Stimulated activated CD8-positive, alpha-beta memory T cell treated with anti-CD3 and anti-CD28 coated beads, Interleukin-7, amount 100 ng/mL, for 48 hours (primary cell): ENCODE measurements at places on chromosomes 2 and 18.

DNA sequence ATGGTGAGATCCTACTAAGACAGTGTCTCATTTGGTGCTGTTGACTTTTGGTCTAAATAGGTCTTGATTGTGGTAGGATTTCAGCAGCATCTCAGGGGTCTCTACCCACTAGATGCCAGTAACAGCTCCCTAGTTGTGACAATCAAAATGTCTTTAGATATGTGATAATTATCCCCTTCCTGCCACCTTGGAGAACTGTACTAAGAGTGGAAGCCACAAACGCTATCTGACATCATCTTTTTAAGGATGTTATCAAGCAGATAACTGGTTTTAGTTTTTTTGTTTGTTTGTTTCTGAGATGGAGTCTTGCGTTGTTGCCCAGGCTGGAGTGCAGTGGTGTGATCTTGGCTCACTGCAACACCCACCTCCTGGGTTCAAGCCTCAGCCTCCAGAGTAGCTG is 3.1 kb downstream of the MGAT5 start:
- DNase-seq = no peak

- DNase-seq = no peak
These were observed at the start of gene ACTG2 for GRCh38 chr2:73892631-73893329. ACTG2 (plus strand) TSS chr2:73893008; CDS start chr2:73901312, 8,304 bp downstream.

- DNase-seq = no peak
These were observed 90.8 kb downstream of the NFATC1 start for GRCh38 chr18:79486356-79487182.

- DNase-seq = no peak
These were observed 2.3 kb downstream of the MBOAT2 start for GRCh38 chr2:9001229-9001628.

DNA sequence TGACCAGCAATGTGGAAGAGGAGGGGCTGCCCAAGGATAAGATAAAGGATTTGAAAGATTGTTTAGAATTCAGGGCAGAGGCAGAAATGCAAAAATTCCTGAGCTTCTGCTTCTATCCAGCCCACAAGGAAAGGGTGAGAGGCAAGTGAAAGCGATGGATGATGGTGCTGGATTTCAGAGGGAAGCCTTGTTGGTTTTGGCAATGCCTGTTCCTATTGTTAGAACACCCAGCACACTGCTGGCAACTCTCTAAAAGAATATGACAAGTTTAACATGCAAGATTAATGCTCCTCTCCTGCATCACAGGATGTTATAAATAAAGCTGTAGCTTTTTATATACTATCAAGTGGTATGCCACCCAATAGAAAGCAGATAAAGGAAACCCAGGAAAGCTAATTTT is 92.6 kb downstream of the ZNF385B start:
- no peak for DNase-seq

DNA sequence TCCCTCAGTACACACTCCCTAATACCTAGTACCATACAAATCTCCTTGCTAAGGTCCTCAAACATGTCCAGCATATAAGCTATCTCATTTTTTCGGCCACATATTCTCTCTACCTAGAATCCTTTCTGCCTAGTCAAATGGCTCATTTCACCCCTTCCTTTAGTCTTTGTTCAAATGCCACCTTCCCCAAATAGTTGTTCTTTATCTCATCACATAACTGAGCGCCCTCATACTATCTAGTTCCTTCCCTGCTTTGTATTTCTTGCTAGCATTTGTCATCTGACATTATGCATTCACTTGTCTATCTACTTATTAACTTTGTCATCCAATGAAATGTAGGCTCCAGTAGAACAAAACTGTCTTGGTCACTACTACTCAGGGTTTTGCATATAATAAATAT is 35.5 kb downstream of the RPRD1A start:
- no peak for DNase-seq

GRCh38 chr18:75204269-75204731 is 4.6 kb downstream of the PTGR3 start:
- DNase-seq = no peak

DNA sequence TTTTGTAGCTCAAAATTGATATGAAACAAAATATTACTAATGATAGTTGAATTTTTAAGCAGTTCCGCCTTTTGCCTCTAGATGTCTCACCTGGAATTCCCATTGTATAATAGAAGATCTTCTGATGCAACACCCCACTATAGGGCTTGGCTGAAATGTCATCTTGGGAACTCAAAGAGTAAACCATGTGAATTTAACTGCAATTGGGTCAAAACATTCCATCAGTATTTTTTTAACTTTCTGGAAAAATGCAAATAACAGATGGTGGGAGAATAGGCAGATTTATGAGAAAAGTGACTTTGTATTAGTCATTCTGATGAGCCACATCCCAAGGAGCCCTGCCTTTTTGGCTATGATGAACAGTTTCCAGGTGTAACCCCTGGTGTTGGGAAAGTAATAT is 489.9 kb downstream of the NYAP2 start:
- DNase-seq = no peak

GRCh38 chr2:120780402-120780801 is 44.7 kb downstream of the GLI2 start:
- no peak for DNase-seq

DNA sequence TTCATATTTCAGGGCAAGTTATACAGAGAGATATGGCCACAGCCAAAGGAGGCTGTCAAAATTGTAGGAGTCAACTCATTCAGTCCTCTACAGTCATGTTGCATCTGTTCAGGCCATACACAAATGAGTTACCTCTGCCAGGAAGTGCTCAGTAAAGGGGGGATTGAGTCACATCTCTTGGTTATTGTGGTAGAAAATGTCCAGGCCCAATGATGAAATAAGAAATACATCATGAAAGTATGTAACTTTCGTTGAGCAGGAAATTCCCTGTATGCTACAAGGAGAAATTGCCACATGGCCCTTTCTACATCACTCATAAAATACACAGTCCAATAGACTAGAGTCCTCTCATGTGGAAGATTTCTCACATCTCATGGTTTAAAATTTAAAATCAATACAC is 103.9 kb upstream of the COL3A1 start:
- no peak for DNase-seq

GRCh38 chr2:8644605-8645175 is 37.2 kb upstream of the ID2 start:
- no peak for DNase-seq

- no peak for DNase-seq
These were observed 348.7 kb upstream of the GALNT5 start for GRCh38 chr2:156908825-156909224.

- DNase-seq = no peak
These were observed 7.0 kb downstream of the SPEG start for GRCh38 chr2:219441451-219442255.

DNA sequence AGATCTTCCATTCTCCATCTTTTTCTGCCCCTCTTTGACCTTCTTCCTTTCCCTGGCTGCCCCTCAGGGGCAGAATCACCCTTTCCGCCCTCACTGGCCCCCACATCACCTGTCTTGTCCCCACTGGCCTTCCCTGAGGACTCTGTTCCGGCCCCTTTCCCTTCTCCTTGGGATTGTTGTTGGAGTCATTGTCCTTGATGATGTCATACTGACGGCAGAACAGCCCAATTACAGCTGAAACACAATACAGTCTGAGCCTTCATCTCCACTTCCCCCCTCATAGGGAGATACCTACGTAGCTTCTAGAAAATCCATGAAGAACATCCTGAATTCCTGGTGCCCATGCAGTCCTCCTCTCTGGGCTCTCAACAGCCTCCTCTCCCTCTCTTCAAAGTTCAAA is 2.4 kb downstream of the FNDC4 start:
- no peak for DNase-seq

GRCh38 chr18:32287249-32287648 is 97.4 kb downstream of the MEP1B start:
- DNase-seq = no peak

GRCh38 chr2:120134263-120134662 is 88.9 kb downstream of the TMEM185B start:
- DNase-seq = no peak

DNA sequence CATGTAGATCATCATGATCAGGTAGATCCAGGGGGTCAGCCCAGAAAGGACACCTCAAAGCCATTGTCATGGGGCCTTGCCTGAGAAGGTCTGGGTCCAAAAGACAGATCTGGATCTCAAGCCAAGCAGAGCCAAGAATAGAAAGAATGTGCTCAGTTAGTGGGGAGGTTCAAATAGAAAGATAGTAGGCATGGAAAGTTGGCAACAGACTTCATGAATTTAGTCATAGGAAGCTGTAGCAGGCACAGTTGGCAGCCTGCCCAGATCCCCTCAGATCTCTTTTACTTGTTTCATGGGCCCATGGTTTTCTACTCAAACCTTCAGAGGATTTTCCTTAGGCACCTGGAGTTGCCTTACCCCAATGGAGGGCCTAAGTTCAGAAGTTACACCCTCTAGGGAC is 767.0 kb downstream of the SLC4A3 start:
- no peak for DNase-seq

- DNase-seq = no peak
These were observed 458.8 kb downstream of the SETBP1 start for GRCh38 chr18:45139478-45139877.

DNA sequence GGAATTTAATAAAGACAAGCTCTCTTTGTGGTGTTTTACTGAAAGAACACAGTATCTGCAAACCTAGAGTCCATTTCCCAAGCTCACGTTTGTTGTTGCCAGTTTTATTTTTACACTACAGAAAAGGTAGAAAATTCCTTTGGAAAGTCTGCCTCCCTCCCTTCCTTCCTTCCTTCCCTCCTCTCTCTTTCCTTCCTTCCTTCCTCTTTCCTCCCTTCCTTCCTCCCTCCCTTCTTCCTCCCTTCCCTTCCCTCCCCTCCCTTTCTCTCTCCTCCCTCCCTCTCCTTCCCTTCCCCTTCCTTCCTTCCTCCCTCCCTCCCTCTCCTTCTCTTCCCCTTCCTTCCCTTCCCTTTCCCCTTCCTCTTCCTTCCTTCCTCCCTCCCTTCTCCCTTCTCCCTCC is 136.3 kb upstream of the REV1 start:
- no peak for DNase-seq

GRCh38 chr2:102929721-102930120 is 167.9 kb downstream of the TMEM182 start:
- DNase-seq = no peak

GRCh38 chr18:43276491-43276890 is 799 bp downstream of the SYT4 start:
- DNase-seq = no peak

GRCh38 chr2:208722731-208723130 is 316.1 kb downstream of the PTH2R start:
- DNase-seq = no peak

DNA sequence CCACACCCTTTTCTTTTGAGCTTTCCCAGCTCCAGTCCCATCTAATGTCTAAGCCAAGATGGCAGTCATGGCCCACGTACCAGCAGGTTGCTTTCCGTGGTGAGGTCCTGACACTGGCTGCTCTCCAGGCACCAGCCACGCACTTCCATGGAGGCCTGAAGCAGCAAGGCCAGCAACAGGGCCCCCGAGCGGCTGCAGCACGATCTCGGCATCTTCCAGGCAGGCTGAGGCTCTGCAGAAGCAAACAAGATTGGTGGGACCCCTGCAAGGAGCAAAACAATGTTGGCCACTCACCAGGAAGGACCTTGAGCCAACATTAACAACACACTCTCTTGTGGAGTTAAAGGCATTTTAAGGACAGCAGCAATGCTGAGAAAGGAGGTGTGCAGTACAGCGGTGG is 3.8 kb downstream of the POMC start:
- DNase-seq = no peak

GRCh38 chr18:64103986-64104385 is 44.9 kb downstream of the LINC00305 start:
- no peak for DNase-seq

GRCh38 chr18:31719363-31720006 is 35.1 kb upstream of the B4GALT6 start:
- DNase-seq = no peak

GRCh38 chr2:132937629-132938028 is 267.6 kb upstream of the LYPD1 start:
- DNase-seq = no peak

DNA sequence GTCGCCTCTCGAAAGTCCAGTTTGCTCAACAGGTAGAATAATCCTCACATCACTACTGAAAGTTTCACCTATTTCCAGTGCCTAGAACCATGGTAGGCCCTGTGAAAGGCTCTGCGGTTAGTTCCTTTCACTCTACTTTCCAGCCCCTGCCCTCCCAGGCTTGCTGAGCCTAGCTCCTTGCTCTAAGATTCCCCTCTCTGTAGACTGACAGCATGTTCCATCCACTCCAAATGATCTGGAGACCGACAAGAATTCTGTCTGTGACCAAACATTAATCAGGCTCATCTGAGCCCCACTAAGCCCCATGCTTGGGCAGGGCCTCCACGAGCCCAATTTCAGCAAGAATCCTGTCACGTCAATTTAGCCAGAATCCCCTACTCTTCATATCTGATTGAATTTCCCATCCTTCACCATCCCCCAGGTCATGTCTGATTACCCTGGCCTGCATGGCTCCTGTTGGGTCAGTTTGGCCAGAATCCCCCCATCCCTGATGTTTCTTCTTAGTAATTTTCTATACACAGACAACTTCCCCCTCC is 307.0 kb downstream of the ALK start:
- DNase-seq = no peak

- DNase-seq = no peak
These were observed 160.3 kb downstream of the SEPTIN10 start for GRCh38 chr2:109453371-109453995.

DNA sequence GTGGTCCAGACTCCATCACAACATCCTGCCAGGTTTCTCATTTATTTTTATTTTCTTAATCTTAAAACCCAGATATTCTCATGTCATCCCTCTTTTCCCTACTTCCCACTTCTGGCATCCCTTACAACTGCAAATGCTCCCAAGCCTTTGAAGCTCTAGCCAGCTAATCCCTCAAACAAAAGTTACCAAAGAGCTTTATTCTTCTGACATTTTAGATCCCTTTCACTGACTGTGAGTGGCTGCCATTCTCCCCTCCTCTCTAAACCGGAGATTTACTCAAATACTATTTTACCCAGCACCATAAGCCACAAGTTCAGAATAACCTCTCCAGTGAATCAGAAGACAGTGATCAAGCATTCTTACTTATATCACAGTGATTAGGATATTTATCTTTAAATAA is 569.0 kb upstream of the SYT4 start:
- no peak for DNase-seq

- no peak for DNase-seq
These were observed 40.0 kb downstream of the CCDC102B start for GRCh38 chr18:68837665-68838451.

GRCh38 chr2:198219292-198219691 is 414.9 kb downstream of the PLCL1 start:
- no peak for DNase-seq
